Upper lobe of right lung (tissue), 1 donor: ENCODE measurements at places on chromosomes 6 and 20. TPM values are rescaled to one million over a fixed set of nuclear protein-coding genes. Genes with fewer than 3 reads are reported as not detected.

The LHFPL5 gene
- not detected for total RNA-seq

DNA sequence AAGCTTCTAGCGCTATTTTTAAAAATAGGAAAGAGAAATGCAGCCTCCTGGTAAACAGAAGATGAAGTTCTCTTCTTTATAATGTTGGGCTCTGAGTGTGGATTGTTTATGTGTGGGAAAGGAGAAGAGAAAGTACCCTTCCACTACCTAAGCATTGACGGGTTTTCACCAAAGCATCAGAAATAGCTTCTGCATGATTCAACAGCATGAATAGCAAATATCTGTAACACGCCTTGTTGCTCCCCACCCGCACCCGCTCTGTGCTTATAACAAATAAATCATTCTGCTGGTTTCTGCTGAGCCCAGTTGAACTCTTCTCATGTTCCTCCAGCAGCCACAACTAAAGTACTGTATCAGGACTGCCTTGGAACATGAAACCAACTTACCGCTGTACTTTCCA is 20.7 kb downstream of the TXLNB start:
- no peak for DNase-seq
- no peak overlapping the region for H3K4me3 ChIP-seq
- H3K36me3 ChIP-seq, result no peaks in the 10 kb centered on the region
- H3K27ac ChIP-seq, result no peak overlapping the region
- H3K27me3 ChIP-seq, result no peaks in the 10 kb centered on the region
- no peaks in the 10 kb centered on the region for H3K4me1 ChIP-seq

The SRSF6 gene
- 145 TPM for total RNA-seq

DNA sequence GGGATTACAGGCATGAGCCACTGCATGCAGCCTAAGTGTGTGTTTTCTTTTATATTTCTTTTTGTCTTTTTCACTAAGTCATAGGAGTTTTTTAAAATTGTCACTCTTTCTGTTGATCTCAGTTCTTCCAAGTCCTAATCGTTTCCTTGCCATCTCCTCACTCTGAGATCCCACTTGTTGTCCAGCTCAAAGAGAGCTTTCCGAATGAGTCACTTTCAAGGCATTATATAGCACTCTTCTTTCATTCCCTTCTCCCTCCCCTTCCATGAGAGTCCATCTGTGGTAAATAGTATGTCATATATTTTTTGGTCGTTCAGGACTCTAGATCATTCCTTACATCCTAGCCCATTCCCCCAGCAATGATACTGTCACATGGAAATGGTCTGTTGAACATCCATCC is 4.3 kb downstream of the VAPB start:
- no peaks in the 10 kb centered on the region for H3K36me3 ChIP-seq
- no peaks in the 10 kb centered on the region for H3K27me3 ChIP-seq
- no peak overlapping the region for H3K4me3 ChIP-seq
- no peak overlapping the region for H3K27ac ChIP-seq
- DNase-seq, result no peak

GRCh38 chr6:105974986-105975385 is 111.2 kb upstream of the PRDM1 start:
- no peak for DNase-seq
- no peak overlapping the region for H3K27ac ChIP-seq
- H3K36me3 ChIP-seq, result no peaks in the 10 kb centered on the region
- H3K4me3 ChIP-seq, result no peak overlapping the region

DNA sequence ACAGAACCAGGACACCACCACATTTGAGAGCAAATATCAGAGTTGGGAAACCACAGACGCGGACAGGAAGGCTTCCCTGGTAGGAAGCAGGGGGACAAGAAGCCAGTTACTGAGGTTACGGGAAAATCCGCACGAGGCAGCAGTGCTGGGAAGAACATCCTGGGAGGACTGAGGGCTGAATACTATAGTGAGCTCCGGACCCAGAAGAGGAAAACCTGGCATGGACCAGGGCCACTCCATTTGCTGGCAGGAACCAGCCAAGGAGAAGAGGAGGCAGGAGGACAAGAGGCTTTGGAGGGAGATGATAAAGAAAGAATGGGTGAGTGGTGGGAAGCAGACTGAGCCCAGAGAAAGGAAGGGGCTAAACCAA is 6.1 kb upstream of the DSN1 start:
- no peak overlapping the region for H3K27ac ChIP-seq
- no peaks in the 10 kb centered on the region for H3K27me3 ChIP-seq
- H3K36me3 ChIP-seq, result peaks cover 17% of the 10 kb centered on the region
- DNase-seq, result no peak
- H3K4me1 ChIP-seq, result no peaks in the 10 kb centered on the region

The CALHM5 gene
- total RNA-seq, result 1.9 TPM

The NNAT gene
- 0.43 TPM for total RNA-seq

DNA sequence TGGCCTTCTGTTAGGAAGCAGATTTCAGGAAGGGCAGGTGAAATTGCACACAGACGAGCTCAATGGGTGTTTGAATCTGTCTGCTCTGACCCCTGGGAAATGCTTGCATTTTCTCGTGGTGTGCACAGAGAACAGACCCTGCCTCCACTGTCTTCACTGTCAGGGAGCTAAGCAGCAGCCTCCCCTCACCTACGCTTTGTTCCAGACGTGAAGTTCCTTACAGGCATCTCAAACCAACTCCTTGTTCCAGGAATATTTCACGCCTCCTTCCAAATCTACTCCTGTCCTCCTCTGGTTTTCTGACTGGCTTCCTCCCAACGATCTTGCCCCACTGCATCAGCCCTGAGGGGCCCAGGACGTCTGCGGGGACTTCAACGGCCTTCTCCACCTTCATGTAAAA is 13.7 kb downstream of the DACT2 start:
- DNase-seq, result no peak
- H3K27ac ChIP-seq, result no peak overlapping the region
- no peak overlapping the region for H3K4me3 ChIP-seq
- no peaks in the 10 kb centered on the region for H3K4me1 ChIP-seq
- H3K36me3 ChIP-seq, result no peaks in the 10 kb centered on the region
- no peaks in the 10 kb centered on the region for H3K27me3 ChIP-seq

The EYS gene
- not detected for total RNA-seq

The TUBB1 gene
- 3.0 TPM for total RNA-seq

The JPH2 gene
- total RNA-seq, result 7.9 TPM

GRCh38 chr20:43942667-43943285 is 28.1 kb downstream of the TOX2 start:
- H3K27ac ChIP-seq, result peak overlapping the region; percentile 40
- H3K4me3 ChIP-seq, result no peak overlapping the region
- H3K36me3 ChIP-seq, result no peaks in the 10 kb centered on the region
- no peak for DNase-seq

- DNase-seq, result no peak
- H3K4me1 ChIP-seq, result no peaks in the 10 kb centered on the region
- no peak overlapping the region for H3K27ac ChIP-seq
- H3K27me3 ChIP-seq, result no peaks in the 10 kb centered on the region
- no peak overlapping the region for H3K4me3 ChIP-seq
These were observed 408.7 kb downstream of the MMUT start for GRCh38 chr6:49054311-49054710.

DNA sequence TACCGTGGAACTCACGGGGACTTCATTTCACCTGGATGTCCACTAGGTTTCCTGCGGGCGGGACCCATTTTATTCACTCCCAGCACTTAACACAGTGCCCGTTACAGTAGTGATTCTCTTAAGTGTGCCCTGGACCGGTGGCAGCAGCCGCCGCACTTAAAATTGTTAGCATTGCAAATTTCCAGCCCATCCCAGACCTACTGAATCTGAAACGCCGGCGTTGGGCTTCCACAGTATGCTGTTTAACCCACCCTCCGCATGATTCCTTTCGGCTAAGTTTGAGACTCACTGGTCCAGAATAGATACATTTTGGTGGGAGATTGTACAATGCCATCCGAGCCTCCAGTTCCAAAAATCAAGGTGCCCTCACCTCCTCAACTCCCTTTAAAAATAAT is 967 bp downstream of the SMPDL3A start:
- H3K4me3 ChIP-seq, result peak overlapping the region; percentile 68
- peak; percentile 64 for DNase-seq
- H3K4me1 ChIP-seq, result peaks cover 20% of the 10 kb centered on the region
- H3K27me3 ChIP-seq, result no peaks in the 10 kb centered on the region

The TMEM63B gene
- 119 TPM for total RNA-seq

The SIRPD gene
- 0.78 TPM for total RNA-seq

DNA sequence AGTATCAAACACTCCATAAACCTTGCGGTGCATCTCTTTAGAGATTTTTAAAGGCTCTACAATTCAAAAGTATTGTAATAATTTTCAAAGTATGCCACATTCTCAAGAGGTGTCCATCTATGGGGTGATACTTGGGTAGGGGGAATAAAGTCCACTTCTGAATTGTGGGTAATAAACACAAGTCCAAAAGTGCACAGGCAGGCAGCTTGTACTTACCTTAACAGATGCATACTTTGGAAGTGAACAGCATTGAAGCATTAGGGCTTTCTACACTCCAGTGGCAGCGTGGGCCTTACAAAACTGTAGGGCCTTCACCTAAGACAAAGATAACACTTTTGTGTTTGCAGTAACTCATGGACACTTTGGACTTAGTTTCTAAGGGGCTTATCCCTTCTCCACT is 58.6 kb downstream of the AIG1 start:
- H3K27me3 ChIP-seq, result no peaks in the 10 kb centered on the region
- H3K27ac ChIP-seq, result no peak overlapping the region
- DNase-seq, result no peak

GRCh38 chr6:6366803-6367202 is 46.3 kb upstream of the F13A1 start:
- no peaks in the 10 kb centered on the region for H3K4me1 ChIP-seq
- no peaks in the 10 kb centered on the region for H3K36me3 ChIP-seq
- no peak overlapping the region for H3K4me3 ChIP-seq
- no peaks in the 10 kb centered on the region for H3K27me3 ChIP-seq

DNA sequence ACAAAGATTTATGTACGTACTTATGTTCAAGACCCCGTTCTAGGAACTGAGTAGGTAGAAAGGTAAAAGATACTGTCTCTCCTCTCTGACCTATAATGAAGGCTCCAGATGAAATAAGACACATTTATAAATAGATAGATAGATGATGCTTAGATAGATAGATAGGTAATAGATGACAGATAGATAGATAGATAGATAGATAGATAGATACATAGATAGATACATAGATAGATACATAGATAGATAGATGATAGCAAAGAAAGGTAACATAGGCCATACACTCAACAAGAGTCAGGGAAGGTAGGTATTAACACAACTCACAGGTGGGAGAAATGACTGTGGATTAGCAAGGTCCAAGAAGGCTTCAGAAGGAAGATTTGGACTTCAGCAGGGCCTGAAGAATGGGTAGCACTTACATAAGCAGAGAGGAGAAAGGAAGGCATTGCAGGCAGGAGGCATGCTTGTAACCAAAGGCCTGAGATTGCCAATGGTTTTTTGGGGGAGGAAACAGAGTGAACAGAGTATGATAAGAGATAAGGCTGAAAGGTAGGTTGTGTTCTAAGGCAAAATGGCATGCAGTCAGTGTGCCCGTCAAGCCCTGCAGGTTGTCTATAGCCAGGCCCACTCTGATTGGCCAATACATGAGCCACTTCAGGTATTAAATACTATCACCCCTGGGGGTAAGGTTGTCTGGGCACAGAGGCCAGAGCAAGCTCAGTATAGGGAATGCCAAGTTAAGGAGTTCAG is 7.7 kb upstream of the MYB start:
- no peak overlapping the region for H3K27ac ChIP-seq
- peaks cover 3% of the 10 kb centered on the region for H3K27me3 ChIP-seq
- no peaks in the 10 kb centered on the region for H3K4me1 ChIP-seq
- DNase-seq, result no peak

DNA sequence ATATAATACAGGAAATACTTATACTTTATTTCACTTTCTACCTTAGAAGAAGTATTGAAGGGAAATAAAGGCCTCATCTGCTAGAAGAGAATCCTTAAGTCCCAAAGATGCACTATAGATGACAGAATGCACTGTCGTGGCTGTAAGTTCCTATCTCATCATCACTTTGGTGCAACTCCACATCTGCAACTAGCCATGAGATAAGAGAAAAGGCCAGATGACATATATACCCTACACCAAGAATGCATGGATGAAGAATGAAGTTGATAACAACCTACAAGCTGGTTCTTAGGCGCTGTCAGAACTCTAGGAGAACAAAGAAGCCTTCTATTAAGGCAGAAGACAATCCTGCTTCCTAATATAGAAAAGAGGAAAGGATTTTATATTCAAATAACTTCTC is 11.6 kb upstream of the PLN start:
- H3K4me1 ChIP-seq, result no peaks in the 10 kb centered on the region
- H3K4me3 ChIP-seq, result no peak overlapping the region
- H3K27me3 ChIP-seq, result no peaks in the 10 kb centered on the region
- no peak for DNase-seq
- H3K36me3 ChIP-seq, result no peaks in the 10 kb centered on the region

GRCh38 chr20:59205044-59205443 is 41.4 kb downstream of the ZNF831 start:
- no peaks in the 10 kb centered on the region for H3K36me3 ChIP-seq
- H3K27ac ChIP-seq, result no peak overlapping the region
- DNase-seq, result no peak
- H3K4me3 ChIP-seq, result no peak overlapping the region
- peaks cover 5% of the 10 kb centered on the region for H3K4me1 ChIP-seq

The EDN3 gene
- total RNA-seq, result 0.87 TPM

The SLC35D3 gene
- not detected for total RNA-seq

DNA sequence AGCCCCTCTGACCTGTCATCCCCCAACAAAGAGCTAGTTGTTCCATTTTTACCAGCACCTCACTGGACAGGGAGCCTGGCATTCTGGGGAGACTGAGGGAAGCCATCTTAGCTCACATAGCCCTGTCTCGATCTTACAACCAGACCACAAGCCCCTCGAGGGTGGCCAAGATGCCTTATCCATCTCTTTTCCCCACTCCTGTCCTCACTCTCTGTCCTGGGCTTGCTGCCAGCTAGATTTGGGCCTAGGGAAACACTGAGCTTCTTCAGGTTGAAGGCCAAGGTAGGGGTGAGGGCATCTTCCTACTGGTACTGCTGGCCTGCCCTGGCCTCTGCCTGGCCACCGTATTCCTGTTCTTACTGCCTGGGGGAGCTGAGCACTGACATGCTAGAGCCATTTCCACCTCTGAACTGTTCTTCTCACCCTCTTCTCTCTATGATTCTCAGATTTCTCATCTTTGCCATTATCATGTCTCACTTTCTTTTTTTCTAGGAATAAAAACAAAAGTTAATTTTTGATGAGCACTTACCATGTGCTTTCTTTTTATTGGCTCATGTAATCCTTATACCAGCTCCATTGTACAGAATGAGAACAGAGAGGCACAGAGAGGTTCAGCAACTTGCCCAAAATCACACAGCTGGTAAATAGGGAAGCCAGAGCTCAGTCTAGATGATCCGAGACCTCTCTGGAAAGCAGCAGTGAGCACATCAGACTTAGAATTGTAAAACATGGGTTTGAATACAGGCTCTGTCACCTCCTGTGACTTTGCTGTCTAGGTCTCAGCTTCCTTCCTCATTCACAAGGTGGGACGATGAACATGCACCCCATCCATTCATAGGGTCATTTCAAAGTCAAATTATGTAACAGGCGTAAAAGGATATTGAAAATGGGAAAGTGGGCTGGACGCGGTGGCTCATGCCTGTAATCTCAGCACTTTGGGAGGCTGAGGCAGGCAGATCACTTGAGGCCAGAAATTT is 28.7 kb downstream of the FGD2 start:
- H3K4me3 ChIP-seq, result no peak overlapping the region
- no peaks in the 10 kb centered on the region for H3K36me3 ChIP-seq
- H3K27ac ChIP-seq, result no peak overlapping the region
- DNase-seq, result no peak

The CSNK2B gene
- 114 TPM for total RNA-seq

The ZSCAN31 gene
- total RNA-seq, result 28.5 TPM

- no peaks in the 10 kb centered on the region for H3K4me1 ChIP-seq
- no peaks in the 10 kb centered on the region for H3K27me3 ChIP-seq
- no peak for DNase-seq
- H3K27ac ChIP-seq, result no peak overlapping the region
These were observed 69.3 kb downstream of the TOX2 start for GRCh38 chr20:43983904-43984361.
